ENCODE measurements at places on chromosomes 4 and X.

- no peak for DNase-seq
Measured at GRCh38 chr4:33989820-33990443, 2254.4 kb downstream of the ARAP2 start.

DNA sequence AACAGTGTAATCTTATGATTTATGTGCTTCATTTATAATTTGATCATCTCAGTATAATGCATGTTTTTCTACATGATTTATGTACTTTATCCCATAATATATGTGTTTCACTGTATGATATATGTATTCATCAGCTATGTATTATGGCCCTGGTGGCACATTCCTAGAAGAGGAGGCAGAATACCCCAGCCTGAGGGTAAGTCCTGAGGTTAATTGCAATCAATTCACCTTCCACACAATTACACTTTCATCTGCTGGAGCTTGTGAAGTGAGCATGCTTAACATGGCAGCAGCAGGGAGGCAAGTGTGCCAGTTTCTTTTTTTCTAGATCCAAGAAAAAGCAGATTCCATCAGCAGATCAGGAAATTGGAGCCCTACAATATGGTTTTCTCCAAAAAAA is 81.2 kb downstream of the CXXC4 start:
- DNase-seq, result no peak

DNA sequence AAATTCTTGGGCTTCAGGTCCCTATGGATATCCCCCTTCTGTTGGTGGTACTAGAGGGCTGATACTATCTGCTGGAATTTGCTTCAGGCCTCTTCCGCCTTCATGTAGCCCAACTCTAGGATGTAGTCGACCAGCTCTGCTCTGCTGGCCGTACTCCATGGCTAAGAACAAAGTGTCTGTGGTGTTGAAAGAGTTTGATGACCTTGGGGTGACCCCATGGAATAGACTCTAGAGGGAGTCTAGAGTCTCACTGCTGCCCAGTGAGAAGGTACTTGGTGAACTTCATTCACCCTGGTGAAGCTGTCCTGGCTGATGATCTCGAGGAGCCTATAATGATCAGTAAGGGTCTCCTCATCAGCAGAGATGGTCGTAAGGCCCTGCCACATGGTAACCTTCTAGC is 11.7 kb downstream of the SOWAHB start:
- DNase-seq, result no peak

DNA sequence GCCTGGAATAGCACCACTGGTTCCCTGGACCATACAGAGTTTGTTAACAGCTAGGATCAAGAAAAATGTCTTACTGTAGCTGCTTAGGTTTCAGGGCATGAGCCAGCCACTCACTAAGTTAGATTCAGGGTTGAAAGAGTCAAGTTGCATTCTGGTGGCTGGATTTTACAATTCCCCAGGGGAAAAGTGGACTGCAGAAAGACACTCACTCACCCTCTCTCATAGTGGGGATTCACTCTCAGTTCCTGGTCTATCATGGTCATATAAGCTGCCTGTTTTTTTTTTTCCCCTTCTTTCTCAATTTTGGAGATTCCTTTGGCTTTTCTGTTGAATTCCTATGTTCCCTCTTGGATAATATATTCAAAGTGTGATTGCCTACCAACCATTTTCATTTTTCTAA is 744.2 kb upstream of the GRIA3 start:
- no peak for DNase-seq

- DNase-seq, result no peak
Measured at GRCh38 chr4:147629783-147630730, 12.9 kb downstream of the TMEM184C start.

- DNase-seq, result no peak
Measured at GRCh38 chrX:9681011-9681410, 84.6 kb downstream of the GPR143 start.

DNA sequence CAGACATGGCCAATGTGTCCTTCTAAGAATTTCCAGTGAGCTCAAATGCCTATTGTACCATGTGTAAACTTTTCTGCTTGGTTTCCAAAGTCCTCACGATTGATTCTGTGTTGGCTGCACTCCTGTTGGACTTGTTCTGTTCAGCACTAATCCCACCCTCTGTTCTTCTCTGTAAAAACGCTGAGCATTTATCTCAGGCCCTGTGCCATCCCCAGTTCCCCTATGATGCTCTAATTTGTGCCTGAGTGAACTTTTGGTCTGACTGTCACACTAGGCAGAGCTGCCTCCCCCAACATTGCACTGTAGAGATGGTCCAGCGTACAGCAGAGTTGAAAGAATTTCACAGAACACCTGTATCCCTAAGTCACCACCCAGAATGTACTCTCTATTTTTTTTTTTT is 76.1 kb upstream of the STS start:
- no peak for DNase-seq

- no peak for DNase-seq
Measured at GRCh38 chrX:105228602-105229001, 8.1 kb upstream of the TEX13A start.

DNA sequence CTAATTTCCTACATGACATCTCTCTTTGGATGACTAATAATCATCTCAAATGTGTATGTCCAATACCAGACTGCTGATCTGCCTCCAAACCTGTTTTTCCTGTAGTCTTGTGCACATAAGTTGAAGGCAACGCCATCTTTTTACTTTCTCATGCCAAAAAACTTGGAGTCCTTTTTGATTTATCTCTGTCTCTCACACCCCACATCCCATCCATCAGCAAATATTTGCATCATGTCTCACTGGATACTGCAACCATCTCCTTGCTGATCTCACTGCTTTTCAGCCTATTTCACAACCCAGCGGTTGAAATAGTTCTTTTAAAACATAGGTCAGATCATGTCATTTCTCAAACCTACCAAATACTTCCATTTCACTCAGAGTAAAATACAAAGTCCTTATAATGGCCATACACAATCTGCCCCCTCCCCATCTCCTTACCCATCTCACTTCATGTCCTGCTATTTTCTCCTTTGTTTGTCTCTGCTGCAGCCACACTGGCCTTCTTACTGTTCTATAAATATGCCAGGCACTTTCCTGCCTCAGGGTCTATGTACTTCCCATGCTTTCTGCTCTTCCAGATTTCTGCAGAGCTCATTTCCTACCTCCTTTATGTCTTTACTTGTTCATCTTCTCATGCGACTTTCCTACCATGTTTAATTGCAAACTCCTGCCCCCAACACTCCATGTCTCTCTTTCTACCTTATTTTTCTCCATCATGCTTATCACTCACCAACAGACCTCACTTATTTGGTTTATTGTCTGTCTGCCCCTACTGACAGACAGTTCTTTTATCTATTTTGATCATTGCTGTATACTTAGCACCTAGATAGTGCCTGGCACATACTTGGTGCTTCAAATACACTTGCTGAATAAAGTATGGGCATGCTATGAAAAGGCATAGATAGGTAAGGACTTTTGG is 98.8 kb downstream of the ANXA3 start:
- DNase-seq, result no peak

- DNase-seq, result no peak
Measured at GRCh38 chrX:6052111-6052745, 176.4 kb downstream of the NLGN4X start.

GRCh38 chr4:185232370-185232769 is 23.0 kb downstream of the SNX25 start:
- no peak for DNase-seq

GRCh38 chrX:150224676-150225075 is 138.4 kb upstream of the MAMLD1 start:
- DNase-seq, result no peak

All from HepG2 (cell line).